ENCODE measurements at places on chromosomes 7 and 10. TPM values are rescaled to one million over a fixed set of nuclear protein-coding genes. Genes with fewer than 3 reads are reported as not detected.

DNA sequence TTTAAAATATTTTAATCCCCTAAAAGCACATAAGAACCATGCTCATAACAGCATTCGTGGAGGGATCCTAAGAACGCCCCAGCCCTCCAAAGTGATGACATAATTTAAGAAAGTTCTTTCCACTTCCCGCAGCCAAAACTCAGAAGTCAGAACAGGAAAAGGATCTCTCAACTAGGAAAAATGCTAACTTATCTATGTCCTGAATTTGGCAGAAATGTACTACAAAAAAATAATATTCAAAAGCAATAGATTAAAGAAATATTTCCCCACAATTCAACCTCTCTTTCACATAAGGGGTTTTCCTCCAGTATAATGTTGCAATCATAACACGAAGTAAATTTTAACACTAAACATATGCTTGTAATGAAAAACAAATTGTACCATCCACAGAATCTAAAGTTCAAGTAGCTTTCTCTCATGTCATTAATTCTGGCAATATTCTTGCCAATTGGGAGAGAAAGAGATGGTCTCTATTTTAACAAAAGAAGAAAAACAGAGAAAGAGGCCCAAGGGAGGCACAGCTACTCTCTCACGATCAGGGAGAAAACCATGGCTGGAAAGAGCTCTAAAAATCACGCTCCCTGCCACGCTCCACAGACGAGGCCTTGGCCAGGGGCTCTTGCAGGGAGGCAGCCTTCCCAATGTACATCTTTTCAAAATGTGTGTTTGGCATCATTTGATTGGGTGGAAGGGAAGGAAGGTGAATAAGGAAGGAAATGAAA is 22.9 kb downstream of the ASB13 start:
- DNase-seq = no peak

DNA sequence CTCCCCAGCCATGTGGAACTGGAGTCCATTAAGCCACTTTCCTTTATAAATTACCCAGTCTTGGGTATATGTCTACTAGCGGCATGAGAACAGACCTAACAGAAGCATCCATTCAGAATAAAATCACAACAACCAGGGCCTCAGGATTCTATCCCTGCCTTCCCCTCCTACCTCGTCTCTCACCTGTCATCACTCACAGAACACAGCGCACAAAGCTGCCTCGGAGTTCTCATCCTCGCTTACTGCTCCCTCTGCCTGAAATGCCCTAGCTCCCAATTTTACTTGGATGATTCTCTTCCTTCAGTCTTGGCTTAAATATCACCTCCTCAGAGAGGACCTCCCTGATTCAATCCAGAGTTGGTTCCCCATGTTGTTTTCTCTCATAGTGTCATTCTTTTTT is 70.7 kb upstream of the AFAP1L2 start:
- no peak for DNase-seq

DNA sequence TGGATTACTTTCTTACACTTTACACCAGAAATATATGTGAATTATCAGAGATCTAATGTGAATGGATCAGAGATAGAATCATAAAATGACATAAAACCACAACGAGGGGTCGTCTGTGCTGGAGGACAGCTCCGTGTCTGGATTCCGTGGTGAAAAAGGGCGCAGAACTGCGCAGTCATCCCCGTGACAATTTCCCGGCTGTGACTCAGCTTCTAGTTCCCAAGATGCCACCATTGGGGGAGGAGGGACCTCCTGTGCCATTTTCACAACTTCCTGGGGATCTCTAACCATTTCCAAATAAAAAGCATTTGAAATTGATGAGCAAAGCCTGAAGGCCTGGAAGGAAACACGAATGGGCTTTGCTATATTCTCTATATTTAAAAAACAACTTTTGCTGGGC is 72.1 kb downstream of the PDGFA start:
- no peak for DNase-seq

DNA sequence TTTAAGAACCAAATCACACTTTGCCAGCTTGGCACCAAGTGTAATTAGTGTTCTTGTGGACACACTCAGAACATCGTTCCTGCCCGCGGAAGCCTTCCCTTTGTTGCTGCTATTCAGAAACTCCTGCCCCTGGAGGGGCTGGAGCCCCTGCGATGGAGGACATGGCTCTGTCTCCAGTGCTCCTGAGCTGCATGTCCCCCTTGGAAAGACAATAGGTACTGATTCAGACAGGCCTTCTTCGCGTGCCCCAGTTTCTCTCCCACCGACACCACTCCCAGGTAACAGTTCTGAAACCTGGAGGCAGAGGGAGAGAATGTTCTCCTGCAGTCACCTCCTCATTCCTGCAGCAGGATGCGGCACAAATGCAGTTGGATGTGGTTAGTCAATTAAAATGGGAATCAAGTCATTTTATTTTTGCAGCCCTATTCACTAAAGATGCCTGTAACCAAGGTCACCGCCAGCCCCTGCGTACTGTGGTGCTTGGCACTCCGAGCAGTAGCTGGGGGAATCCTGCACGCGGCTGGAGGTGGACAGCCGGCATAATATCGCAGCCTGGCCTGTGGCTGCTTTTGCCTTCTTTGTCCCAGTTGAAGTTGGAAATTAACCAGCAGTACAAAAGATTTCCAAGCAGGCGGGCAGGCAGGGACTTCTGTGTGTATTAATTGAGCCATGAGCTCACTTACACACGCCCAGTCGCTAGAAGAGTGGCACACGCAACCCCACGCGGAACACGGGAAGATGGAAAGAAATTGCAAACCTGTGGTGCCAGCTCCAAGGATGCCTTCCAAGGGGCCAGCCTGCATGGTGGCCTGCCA is 205.7 kb downstream of the EBF3 start:
- DNase-seq = no peak

GRCh38 chr10:26318672-26319071 is 102.1 kb downstream of the GAD2 start:
- no peak for DNase-seq

DNA sequence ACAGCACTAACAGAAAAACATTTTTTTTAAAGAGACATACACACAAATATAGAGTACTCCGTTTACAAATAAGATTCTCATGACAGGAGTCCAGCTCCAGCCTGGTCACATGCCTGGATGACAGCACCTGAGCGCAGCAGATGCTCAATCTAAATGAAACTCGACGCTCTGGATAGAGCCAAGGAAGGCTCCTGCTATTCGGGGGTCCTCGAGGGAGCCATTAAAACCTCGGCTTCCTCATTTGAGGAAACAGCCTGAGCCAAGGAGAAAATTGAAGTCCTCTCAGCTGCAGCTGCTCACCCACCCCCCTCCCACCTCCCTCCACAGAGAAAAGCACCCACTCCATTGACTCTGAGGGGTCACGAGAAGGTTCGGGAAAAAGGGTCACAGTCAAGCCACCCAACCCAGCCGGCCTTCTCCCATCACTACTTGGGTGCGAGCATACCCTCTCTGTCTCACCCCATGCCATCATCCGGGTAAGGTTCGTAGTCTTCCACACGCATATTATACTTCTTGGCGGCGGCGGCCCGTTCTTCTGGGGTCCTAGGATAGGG is 673 bp downstream of the NDUFB8 start:
- DNase-seq = no peak

DNA sequence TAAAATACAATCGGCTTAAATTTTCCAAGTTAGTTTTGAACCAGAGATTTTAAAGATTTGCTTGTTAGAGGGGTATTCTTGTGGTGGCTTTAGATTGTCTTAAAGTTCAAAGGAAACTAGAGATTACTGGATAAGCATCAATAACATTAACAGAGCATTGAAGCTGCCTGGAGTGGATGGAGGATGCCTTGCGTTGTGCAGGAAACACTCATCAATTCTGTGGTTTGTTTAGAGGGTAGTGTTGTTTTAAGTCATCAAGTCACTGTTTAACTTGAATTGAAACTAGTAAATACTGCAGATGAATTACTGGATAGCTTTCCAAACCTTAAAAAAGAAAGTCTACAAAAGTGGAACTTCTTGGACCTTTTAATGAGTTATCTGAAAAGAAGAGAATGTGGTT is 218.6 kb downstream of the CELF2 start:
- no peak for DNase-seq

- DNase-seq = no peak
Observed at GRCh38 chr10:133033742-133034048, 54.0 kb upstream of the ADGRA1 start.

GRCh38 chr7:74612015-74612829 is 45.3 kb upstream of the GTF2I start:
- DNase-seq = peak; percentile 39

DNA sequence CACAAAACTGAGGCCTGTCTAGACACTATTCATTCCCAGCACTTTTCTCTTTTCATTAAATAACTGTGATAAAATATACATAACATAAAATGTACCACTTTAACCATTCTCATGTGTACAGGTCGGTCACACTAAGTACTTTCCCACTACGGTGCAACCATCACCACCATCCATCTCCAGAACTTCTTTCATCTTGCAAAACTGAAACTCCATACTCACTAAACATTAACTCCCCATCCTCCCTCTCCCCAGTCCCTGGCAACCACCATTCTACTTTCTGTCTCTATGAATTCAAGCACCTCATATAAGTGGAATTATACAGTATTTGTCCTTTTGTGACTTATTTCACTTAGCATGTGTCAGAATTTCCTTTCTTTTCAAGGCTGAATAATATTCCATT is 53.0 kb downstream of the ARHGAP12 start:
- DNase-seq = no peak

CEP55 gene
- 0.39 TPM for polyA plus RNA-seq

LRRD1 gene
- not detected for polyA plus RNA-seq

ZNF365 gene
- polyA plus RNA-seq = 0.54 TPM

- no peak for DNase-seq
Observed at GRCh38 chr10:76285012-76285411, 853.6 kb downstream of the LRMDA start.

- no peak for DNase-seq
Observed at GRCh38 chr10:104297697-104298660, 29.0 kb downstream of the GSTO2 start.

DNA sequence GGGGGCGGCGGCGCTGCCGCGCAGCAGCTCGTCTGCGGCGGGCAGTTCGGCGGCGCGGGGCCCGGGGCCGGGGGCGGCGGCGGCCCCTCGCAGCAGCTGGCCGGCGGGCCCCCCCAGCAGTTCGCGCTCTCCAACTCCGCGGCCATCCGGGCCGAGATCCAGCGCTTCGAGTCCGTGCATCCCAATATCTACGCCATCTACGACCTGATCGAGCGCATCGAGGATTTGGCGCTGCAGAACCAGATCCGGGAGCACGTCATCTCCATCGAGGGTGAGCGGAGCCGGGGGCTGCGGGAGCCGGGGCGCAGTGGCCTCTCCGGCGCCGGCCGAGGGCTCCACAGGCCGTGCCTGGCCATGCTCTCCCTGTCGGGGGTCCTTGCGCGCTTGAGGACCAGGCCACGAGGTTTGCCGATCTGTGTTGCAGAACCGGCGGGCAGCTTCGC is 548 bp downstream of the AGAP3 start:
- no peak for DNase-seq

H2BK1 gene
- not detected for polyA plus RNA-seq

DPP6 gene
- 6.9 TPM for polyA plus RNA-seq

GRCh38 chr7:44120395-44120794 is 3.0 kb downstream of the POLD2 start:
- no peak for DNase-seq

MYH16 gene
- not detected for polyA plus RNA-seq

OLAH gene
- polyA plus RNA-seq = 0.52 TPM

DENND2A gene
- 6.5 TPM for polyA plus RNA-seq

FXYD4 gene
- polyA plus RNA-seq = 392 TPM

- no peak for DNase-seq
Observed at GRCh38 chr10:45673074-45673648, 589 bp upstream of the ZFAND4 start.

- no peak for DNase-seq
Observed at GRCh38 chr7:114008696-114009095, 89.9 kb upstream of the PPP1R3A start.

- no peak for DNase-seq
Observed at GRCh38 chr7:22576612-22577469, 76.9 kb upstream of the STEAP1B start.

DNA sequence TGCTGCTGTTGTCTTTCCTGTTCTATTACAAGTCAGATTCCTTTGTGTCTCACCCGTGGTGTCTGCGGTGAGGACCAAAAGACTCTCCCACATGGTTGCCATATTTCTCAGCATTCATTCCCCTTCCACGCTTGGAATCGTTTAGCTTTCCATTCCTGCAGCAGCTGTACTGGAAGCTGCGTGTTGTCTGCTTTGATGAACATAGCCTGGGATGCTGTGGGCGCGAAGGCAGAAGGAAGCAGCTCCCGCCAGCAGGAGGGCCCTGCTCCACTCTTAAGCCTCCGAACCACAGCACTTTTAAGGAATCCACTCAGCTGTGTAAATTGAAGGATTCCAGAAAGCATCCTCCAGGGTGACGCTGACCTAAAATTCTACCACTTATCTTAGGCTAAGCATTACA is 303.6 kb upstream of the PITRM1 start:
- DNase-seq = no peak

DNA sequence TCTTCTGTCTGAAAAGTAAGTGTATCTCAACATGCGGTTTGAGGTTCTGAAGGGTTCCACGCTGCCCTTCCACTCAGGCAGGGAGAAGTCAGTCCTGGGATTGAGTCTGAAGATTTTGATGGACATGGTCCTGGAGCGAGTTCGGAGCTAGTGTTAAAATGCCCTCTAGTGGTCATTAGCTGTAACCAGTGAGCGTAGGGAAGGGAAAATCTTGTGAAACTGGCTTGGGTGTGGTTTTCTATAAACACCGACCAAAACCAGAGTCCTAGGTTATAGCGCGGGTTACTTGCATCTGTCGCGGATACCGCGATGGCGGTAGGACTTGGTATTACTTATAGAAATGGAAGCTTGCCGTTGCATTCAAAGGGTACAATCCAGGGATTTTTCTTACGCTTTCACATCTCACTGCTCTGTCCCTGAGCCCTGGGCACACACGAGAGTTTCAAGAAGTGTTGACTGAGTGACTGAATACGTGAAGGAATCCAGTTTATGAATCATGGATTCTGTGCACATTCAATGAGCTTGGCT is 348.2 kb upstream of the C7orf33 start:
- peak; percentile 80 for DNase-seq

HOGA1 gene
- polyA plus RNA-seq = 100 TPM

DNA sequence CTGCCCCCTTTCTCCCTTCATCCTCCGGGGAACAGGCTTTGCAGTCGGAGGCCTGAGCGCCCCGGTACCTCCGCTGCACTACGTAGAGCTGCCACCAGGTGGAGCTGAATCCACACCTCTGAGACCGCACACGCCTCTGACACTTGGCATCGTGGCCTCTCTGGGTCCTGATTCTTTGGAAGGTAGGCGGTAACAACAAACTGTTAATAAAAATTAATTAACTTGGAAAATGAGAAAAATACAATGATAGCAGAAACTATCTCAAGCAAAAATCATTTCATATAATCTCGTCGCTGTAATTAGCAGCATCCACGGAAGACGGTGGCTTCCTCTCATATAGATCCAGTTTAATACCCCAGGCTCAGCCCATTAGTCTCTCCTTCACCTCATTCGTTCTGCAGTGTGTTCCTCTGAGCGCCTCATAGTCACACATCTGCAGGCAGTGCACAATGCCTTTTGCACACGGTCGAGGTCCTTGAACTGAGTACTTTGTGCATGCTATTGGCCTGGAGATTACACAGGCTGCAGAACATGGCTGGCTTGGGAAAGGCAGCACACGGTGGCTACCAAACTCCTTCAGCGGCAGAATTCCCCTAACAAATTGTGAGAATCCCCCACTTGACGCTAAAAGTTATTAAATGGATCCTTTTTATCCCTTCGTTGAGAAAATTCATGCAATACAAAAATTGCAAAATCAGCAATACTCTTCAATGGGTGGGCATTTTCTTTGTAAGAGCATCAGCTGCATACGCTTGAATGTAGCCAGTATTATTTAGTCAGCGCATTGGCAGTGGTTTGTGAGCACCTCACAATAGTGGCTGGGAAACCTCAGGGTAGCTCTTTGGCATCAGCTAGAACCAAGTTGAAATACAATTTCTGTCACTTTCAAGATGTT is 18.7 kb downstream of the OR9A2 start:
- peak; percentile 80 for DNase-seq

KCNMA1 gene
- polyA plus RNA-seq = 4.2 TPM

Measured in kidney (tissue), 22 donors.